Skeletal muscle tissue (tissue), 5 donors: ENCODE measurements at places on chromosomes 6 and 20. TPM values are rescaled to one million over a fixed set of nuclear protein-coding genes. Genes with fewer than 3 reads are reported as not detected.

Gene SLC35D3
- not detected for total RNA-seq

Gene SRC
- 7.8 TPM for total RNA-seq

Gene FERMT1
- not detected for total RNA-seq

Gene DCDC2
- not detected for total RNA-seq

Gene ATP6V1G2
- 1.0 TPM for total RNA-seq

Gene TINAG
- 0.52 TPM for total RNA-seq

Gene TRIM15
- total RNA-seq: not detected

Gene FILIP1
- 19.3 TPM for total RNA-seq

Gene CLVS2
- total RNA-seq: under 0.01 TPM

Gene TPMT
- total RNA-seq: 2.1 TPM

Gene TCP11
- not detected for total RNA-seq

Gene OXT
- total RNA-seq: not detected

Gene MTHFD1L
- 15.1 TPM for total RNA-seq

Gene TMEM244
- not detected for total RNA-seq

Gene TMC2
- total RNA-seq: not detected

Gene DNAH8
- total RNA-seq: 14.6 TPM

Gene TBXT
- total RNA-seq: not detected

Gene GNAS-AS1
- total RNA-seq: 1.0 TPM

Gene PARD6B
- 0.52 TPM for total RNA-seq

Gene SMOC2
- 26.6 TPM for total RNA-seq

Gene SCGN
- 1.0 TPM for total RNA-seq

Gene SLC17A2
- not detected for total RNA-seq

Gene BPIFA1
- total RNA-seq: not detected

Gene HSPA12B
- total RNA-seq: 14.6 TPM

Gene GMPR
- 26.1 TPM for total RNA-seq

Gene NAPB
- 8.9 TPM for total RNA-seq

Gene LIN28B
- total RNA-seq: under 0.01 TPM

Gene PDYN
- not detected for total RNA-seq

Gene FOXO3
- total RNA-seq: 30.8 TPM

Gene SH3BGRL2
- 4.7 TPM for total RNA-seq

Gene SYCP2L
- 1.6 TPM for total RNA-seq

Gene QKI
- total RNA-seq: 274 TPM

Gene SLC26A8
- total RNA-seq: under 0.01 TPM

Gene PBOV1
- not detected for total RNA-seq

Gene FRK
- 1.6 TPM for total RNA-seq

Gene FHL5
- total RNA-seq: 2.1 TPM

Gene PCMTD2
- total RNA-seq: 36.5 TPM

Gene SLC17A9
- total RNA-seq: not detected

Gene DUSP15
- total RNA-seq: 2.1 TPM

Gene RRAGD
- total RNA-seq: 65.8 TPM

Gene PACRG
- 1.0 TPM for total RNA-seq

Gene NCOA7
- 6.3 TPM for total RNA-seq

Gene FOXQ1
- total RNA-seq: not detected

Gene CLPSL1
- not detected for total RNA-seq

Gene CNBD2
- 5.2 TPM for total RNA-seq

Gene CDC40
- total RNA-seq: 11.0 TPM

Gene LRRN4
- total RNA-seq: under 0.01 TPM

Gene PLTP
- total RNA-seq: 38.1 TPM

Gene HUS1B
- total RNA-seq: 1.0 TPM

Gene POPDC3
- 52.2 TPM for total RNA-seq

Gene PRSS16
- 1.6 TPM for total RNA-seq

Gene HECA
- total RNA-seq: 17.7 TPM

Gene CCDC28A
- 11.0 TPM for total RNA-seq

Gene BMP5
- total RNA-seq: 11.5 TPM

Gene KCNK16
- total RNA-seq: not detected

Gene KCNB1
- 2.1 TPM for total RNA-seq

Gene UBE3D
- 17.2 TPM for total RNA-seq

Gene SIRPB1
- 3.7 TPM for total RNA-seq

Gene CYP24A1
- 1.0 TPM for total RNA-seq
